ENCODE measurements at places on chromosomes 2 and 18. TPM values are rescaled to one million over a fixed set of nuclear protein-coding genes. Genes with fewer than 3 reads are reported as not detected.

- DNase-seq, result no peak
Measured at GRCh38 chr2:16123856-16124780, 183.8 kb downstream of the MYCN start.

DNA sequence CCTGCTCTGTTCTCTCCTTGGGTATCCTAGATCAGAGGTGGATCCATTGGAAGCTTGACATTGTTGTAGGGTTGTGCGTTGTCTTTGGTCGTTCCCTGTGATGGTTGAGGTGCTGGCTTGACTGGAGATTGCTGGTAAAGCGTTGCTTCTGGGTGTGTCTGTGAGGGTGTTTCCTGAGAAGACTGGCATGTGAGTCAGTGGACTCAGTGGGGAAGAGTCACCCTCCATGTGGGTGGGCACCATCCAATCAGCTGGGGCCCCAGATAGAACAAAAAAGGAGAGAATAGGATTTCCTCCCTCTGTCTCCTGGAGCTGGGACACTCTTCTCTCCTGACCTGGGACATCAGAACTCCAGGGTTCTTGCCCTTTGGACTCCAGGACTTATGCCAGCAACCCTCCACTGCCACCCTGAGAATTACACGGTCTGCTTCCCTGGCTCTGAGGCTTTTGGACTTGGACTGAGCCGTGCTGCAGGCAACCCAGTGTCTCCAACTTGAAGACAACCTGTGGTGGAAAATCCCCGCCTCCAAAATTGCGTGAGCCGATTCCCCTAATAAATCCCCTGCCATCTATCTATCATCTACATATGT, 14.8 kb upstream of the REEP1 start:
- DNase-seq, result no peak

GRCh38 chr2:71129902-71130151, 202 bp downstream of the MCEE start:
- DNase-seq, result no peak

DNA sequence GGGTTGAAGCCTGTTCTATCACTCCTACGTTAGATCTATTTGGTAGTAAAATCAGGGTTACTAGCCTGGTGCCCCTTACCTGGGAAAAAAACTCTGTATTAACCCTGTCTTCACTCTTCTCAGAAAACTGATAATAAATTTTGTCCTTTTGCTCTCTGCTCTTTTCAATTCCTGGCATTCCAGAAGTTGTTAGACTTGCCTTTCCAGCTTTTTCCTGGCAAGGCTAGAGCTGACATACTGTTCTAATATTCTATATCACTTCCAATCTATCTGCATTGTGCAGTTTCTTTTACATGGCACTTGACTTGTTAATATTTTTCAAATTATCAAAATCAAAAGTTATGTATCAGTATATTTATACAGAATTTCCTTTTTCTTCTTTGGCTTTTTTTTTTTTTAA, 162.2 kb downstream of the FIGN start:
- no peak for DNase-seq

GRCh38 chr2:74267068-74267467, 68.7 kb downstream of the MTHFD2 start:
- peak; percentile 61 for DNase-seq

- no peak for DNase-seq
Measured at GRCh38 chr2:161131074-161131680, 29.1 kb upstream of the TANK start.

- DNase-seq, result no peak
Measured at GRCh38 chr18:13137670-13138419, 80.7 kb upstream of the LDLRAD4 start.

DNA sequence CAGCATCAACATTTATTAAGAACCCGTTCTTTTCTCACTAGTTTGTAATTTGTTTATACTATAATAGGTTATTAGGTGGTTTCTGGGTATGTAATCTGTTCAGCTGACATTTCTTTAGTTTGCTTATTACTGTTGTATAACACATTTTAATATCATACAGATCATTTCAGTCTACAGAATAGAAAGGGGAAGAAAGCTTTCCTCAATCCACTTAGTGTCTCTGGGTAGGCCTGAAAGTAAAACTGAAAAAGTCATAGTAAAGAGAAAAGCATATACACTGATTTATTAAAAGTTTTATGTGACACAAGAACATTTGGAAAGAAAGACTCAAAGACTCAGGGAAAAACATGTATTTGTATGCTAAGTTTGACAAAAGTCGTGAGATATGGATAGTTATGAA, 16.8 kb upstream of the KCNJ3 start:
- DNase-seq, result no peak

DNA sequence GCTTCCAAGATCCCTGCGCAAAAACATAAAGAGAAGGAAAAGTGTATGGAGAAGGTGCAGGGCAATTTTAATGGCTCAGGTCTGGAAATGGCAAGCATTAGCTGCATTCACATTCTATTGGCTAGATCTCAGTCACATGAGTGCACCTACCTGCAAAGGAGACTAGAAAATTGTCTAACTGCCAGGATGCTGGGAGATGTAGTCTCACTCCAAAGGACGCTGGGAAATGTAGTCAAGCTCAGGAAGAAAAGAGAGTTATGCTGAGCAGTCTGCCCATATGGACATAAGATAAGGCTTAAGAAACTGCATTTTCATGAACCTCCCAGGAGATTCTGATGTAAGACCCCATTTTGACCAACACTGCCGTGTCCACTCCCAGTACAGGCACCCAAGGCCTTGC, 9.5 kb upstream of the KLHL29 start:
- peak; percentile 39 for DNase-seq

- DNase-seq, result peak; percentile 64
Measured at GRCh38 chr2:219277703-219278654, 1.2 kb upstream of the DNAJB2 start.

DNA sequence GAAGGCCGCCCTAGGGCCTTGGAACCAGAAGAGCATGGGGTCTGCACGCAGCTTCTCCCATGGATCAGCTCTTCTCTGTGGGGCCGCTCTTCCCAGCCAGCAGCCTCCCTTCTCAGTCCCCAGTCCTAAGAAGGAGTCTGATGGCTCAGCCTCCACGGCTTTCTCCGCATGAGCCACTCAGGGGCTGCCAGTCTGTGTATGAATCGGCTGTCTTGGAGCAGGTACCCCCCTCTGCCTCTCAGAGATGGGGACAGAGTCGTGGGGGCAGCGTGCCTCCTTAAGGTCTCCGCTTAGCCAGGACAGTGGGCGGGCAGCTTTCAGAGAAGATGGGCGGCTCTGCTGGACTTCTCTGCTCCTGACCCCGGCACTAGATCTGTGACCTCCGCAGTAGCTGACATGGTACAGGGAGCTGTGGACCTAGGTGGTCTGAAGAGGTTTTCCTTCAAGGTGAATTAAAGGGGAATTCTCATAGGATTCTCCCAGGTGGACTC, 21.6 kb downstream of the INPP5D start:
- DNase-seq, result no peak

DNA sequence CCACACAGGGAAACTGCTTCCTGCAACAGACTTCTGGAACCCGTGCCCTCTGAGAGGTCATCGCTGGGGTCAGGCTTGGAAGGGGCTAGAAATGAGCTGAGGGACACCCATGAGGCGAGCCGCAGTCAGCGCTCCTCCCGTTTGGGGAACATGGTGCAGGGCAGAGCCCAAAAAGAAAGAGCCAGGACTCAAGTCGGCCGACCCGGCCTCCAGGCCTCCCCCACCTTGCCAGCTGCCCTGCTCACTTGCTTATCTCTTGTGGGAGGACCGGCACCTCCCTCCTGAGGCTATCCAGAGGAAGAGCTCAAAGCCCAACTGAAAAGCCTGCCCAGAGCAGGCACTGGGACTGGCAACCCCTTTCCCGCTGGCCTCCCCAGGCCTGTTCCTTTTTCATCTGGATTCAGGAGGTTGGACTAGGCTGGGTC, 43.6 kb downstream of the SCTR start:
- peak; percentile 24 for DNase-seq

- DNase-seq, result peak; percentile 68
Measured at GRCh38 chr2:73293534-73294171, at the start of gene EGR4. Gene EGR4, minus strand, starts transcription at chr2:73293548. Its CDS starts 231 bp downstream, at chr2:73293317.

- DNase-seq, result no peak
Measured at GRCh38 chr2:33238111-33238510, 238.3 kb upstream of the RASGRP3 start.

DNA sequence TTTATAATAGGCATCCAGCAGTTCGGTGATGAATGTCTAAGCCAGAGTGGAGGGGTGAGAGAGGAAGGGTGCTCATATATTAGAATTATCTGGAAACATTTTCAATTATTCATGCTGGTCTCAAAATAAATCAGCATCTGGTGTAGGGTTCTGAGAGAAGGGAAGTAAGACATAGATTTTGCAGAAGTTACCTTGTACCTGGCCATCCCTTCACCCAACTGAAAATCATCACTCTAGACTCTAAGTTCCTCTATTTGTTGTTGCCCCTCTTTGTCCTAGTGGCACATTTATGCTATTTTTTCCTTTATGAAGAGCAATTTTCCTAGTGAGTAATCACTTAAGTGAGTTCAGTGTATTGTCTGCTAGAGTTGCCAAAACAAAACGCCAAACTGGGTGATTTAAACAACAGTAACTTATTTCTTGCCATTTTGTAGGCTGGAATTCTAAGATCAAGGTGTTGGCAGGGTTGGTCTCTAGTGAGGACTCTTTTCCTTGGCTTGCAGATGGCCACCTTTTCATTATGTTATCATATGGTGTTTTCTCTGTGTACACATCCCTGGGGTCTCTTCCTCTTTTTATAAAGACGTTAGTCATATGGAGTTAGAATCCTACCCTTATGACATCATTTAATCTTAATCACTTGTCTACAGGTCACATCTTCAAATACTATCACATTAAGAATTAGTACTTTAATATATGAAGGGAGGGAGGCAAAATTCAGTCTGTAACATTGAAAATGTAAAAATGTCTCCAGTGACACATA, 129.9 kb upstream of the KLHL14 start:
- DNase-seq, result no peak

DNA sequence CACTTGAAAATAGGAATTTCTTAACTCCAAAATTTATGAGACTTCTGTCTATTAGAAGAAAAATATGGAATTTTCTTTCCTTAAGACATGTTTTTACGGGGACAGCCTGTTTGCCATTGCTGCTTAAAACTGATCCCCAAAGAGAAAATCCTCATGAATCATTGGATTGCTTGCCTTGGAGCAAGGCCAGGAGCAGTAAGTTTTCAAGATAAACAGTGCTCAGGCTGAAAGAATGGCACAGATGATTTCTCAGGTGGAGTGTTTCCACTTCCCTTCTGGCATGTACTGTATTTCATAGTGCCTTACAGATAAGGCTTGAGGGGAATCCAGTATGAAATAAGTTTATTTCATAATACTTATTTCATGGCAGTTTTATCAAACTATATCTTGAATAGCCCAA, 74.3 kb upstream of the MMADHC start:
- no peak for DNase-seq

- DNase-seq, result no peak
Measured at GRCh38 chr2:236814593-236814992, 245.0 kb downstream of the ACKR3 start.

GRCh38 chr2:201830666-201831065, 24.3 kb downstream of the CDK15 start:
- DNase-seq, result no peak

GRCh38 chr2:119289093-119289492, 65.5 kb downstream of the STEAP3 start:
- no peak for DNase-seq

- no peak for DNase-seq
Measured at GRCh38 chr2:239876271-239876947, 148.7 kb downstream of the NDUFA10 start.

- DNase-seq, result no peak
Measured at GRCh38 chr2:45045706-45046105, 36.5 kb upstream of the SIX2 start.

- DNase-seq, result peak; percentile 63
Measured at GRCh38 chr2:31386648-31387047, 27.9 kb downstream of the XDH start.

GRCh38 chr2:120350080-120350479, 4.1 kb downstream of the INHBB start:
- no peak for DNase-seq

DNA sequence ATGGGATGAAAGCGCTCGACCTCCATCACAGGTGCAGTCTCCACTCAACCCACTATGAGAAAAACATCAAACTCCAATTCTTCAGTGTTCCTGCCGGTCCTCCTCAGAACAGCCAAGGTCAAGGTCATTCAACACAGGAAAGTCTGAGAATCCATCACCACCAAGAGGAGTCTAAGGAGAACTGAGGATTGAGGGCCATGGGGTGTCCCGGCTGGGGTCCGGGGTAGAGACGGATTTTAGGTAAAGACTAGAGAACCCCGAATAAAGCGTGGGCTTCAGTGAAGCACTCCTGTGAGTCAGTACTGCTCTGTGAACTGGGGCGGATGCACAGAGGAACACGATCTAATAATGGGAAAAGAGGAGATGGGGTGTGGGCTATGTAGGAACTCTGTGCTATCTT, 41.8 kb downstream of the PTGR3 start:
- no peak for DNase-seq

DNA sequence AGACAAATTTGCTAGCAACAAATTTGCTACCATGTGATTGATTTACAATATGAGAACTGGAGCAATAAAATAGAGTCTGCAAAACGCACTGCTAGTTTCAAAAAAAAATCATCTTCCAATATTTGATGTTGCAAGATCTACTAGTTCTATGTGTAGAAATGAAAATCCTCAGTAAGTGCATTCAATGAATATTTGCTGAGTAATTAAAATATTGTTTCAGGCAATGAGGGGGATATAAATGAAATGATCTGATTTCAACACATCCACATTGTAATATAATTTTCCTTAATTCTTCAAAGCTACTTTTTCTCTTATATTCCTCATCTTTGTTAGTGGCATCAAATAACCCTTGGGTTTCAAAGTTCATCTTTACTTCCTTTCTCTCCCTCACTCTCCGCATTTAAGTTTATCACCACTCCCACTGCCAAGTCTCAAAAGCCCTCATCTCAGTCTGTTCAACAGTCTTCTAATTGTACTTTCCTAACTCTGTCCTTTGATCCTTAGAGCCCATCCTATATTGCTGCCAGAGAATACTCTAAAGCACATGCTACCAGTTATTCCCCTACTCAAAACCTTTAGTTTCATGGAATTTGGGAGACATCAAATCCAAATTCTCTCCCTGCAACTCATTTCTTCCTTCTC, 6.2 kb downstream of the OSGEPL1 start:
- DNase-seq, result no peak

DNA sequence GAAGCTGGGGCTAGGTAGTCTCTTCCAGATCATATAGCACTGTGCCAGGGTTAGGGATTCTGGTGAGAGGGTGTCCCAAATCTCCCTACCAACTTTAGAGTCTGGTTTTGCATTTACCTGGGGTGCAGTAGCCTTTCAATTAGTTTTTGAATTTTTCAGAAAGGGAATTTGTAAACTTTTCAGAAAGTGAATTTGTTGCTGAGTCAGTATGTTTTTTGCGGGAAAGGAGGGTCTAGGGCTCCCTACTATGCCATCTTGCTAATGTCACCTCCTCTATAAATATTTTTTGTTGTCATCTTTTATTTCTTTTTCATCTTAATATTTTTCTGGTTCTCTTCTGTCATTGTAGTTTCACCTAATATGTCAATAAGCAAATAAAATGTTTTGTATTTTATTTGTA, 95.8 kb upstream of the FAM98A start:
- no peak for DNase-seq

Gene MROH2A
- not detected for total RNA-seq

Gene AP1S3
- total RNA-seq, result 2.5 TPM

Gene SLC4A1AP
- 25.6 TPM for total RNA-seq

Gene RGPD3
- total RNA-seq, result not detected

Gene HOXD8
- not detected for total RNA-seq

Gene GAL3ST2
- 0.31 TPM for total RNA-seq

Gene CCDC148
- 0.64 TPM for total RNA-seq

Gene GREB1L
- not detected for total RNA-seq

Gene SERPINB7
- not detected for total RNA-seq

Gene TMEFF2
- not detected for total RNA-seq

Gene CABLES1
- 0.07 TPM for total RNA-seq

Gene ALK
- not detected for total RNA-seq

Gene CD8B2
- total RNA-seq, result not detected

Gene ADGRF3
- total RNA-seq, result 0.16 TPM

Gene PDE1A
- 0.49 TPM for total RNA-seq

Measured in K562 (cell line).